ENCODE measurements at places on chromosomes 3 and 15.

GRCh38 chr3:133987948-133988484, 41.7 kb downstream of the SLCO2A1 start:
- no peak for DNase-seq

DNA sequence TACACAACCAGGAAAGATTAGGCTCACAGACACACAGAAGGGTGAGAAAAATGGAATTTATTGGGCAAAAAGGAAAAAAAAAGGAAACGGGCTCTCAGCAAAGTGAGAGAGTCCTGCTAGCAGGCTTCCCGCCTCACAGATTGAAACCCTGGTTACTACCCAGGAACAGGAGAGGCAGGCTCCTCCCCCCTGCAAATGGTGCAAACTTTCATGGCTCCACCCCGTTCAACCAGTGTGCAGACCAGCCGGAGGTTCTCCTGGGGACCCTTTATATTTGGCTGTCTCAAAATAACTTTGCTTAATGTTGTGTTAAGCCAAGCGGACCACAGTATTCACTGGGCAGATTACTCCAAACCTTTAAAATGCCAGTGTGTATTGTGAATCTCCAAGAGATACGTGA, 40.3 kb downstream of the IL1RAP start:
- DNase-seq, result no peak

DNA sequence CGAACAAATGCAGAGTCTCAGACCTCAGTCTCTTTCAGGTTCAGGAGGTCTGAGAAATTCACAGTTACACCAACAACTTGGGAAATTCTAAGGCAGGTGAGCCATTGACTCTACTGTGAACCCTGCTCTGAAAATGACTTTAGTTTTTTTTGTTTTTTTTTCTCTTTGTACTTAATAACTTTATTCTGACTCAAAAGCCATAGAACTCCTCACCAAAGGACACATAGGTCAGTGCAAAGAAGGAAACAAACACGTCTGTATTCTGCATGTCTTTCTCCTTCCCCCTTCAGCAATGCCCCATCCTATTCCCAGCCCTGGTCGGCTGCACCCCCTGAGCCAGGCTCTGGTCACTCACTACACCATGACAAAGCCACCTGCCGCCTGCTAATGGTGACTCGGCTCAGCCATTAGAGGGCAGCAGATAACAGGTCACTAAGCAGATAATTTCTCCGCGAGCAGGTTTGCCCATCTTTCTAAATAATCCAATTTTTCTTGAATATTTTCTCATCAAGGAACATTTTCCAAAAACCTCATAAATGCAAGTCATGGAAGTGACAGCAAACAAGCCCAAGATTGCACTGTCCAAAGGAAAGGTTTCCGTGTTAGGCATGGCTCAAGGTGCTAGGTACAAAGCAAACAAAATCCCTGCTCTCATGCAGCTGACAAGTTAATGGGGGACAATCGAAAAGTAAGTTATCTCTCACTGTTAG, 37.7 kb downstream of the TM4SF4 start:
- DNase-seq, result no peak

DNA sequence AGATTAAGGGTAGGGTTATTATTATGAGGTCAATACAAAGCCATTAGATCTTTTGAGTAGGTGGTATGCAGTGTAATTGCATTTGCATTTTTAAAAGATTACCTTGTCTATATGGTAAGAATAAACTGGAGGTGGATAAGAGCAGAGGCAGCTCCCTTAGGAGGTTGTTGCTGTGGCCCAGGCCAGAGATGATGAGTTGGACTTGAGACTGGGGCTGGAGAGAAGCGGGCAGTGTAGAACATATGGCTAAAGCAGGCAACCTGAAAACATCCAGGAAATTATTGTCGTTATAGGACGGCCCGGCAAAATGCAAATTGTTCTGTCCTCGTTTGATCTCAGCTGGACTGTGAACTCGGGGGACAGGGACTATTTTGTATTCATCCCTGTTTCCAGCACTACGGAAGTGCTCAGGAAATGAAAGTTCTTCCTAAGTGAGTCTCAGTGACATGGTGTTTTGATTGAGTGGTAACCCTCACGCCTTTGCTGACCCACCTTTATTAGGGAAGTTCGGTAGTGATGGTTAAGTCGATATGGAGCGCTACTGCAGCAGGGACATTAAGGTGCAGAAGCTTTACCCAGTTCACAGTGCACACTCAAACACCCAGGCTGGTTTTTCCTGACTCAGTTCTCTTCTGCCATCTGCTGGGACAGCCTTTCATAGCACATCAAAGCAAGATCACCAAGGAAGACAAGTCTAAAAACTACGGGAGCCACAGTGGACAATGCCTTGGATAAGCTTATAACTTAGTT, 27.2 kb upstream of the VPS33B start:
- DNase-seq, result peak; percentile 16

- DNase-seq, result no peak
These were observed 39.8 kb downstream of the UBE2E1 start for GRCh38 chr3:23845326-23846216.

DNA sequence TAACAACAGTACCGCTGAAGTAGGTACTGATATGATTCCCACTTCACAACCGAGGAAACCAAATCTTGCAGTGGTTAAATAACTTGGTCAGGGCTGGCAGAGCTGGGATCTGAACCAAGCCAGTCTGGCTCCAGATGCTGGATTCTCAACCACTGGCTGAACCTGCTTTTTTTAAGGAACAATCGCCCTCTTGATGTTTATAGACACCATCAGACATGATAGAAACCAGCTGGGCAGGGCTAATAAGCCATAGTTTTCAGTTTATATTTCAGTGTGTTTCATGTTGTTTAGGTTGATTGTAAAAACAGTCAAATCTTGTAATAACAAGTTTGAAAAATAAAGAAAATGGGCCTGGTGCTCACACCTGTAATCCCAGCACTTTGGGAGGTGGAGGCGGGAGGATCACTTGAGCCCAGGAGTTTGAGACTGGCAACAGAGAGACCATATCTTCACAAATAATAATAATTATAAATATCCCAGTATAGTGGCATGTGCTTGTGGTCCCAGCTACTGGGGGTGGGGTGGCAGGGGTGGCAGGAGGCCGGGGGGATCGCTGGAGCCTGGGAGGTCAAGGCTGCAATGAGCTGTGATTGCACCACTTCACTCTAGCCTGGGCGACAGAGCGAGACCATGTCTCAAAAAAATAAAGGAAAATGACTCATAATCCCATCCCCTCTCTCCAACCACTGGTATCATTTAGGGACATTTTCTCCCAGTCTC, 36.7 kb downstream of the XYLB start:
- DNase-seq, result no peak

DNA sequence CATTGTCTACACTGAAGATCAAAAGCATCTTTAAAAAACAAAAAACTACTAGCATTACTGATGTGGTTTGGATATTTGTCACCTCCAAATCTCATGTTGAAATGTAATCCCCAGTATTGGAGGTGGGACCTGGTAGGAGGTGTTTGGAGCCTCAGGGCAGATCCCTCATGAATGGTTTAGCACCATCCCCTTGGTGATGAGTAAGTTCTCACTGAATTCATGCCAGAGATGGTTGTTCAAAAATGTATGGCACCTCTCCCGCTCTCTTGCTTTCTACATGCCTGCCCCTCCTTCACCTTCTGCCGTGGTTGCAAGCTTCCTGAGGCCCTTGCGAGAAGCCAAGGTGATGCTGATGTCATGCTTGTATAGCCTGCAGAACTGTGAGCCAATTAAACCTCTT, 136.6 kb upstream of the FHIT start:
- no peak for DNase-seq

DNA sequence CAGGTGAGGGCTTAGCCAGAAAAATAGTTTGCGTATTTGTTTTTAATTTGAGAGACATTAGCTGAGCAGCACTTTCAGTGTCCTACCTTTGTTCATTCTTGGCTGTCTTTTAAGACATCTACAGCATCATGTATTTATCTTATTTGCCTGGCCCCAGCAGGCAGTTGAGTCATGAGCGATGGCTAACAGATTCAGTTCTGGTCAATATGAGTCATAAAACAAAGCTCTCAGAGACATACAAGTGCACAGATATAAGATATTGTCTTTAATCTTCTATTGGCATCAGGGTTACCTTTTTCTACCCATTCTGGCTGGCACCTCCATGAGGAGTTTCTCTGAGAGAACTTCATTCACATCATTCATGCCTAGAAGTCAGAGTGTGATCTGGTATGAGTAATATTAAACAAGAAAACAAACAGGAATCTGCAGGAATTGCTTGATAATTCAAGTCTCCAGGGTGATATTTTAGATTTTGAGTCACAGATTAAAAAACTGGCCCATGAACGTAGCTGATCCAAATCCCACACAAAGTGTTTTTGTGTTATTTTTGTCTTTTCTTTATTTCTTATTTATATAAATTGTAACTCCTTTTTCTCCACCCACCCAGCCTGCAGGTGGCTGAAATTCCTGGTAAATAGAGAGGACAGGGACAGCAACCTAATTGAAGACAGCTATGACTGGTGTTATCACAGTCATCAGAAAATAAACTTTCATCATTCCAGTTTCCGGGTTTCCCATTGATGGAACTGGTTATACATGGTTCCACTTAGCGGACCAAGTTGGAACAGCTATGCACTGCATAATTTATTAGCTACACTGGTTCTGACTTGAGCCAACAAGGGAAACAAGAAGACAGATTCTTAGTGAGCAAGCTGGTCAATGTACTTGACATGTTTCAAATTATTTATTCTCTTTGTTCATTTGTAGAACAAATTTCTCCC, 47.3 kb downstream of the PLSCR2 start:
- DNase-seq, result no peak

DNA sequence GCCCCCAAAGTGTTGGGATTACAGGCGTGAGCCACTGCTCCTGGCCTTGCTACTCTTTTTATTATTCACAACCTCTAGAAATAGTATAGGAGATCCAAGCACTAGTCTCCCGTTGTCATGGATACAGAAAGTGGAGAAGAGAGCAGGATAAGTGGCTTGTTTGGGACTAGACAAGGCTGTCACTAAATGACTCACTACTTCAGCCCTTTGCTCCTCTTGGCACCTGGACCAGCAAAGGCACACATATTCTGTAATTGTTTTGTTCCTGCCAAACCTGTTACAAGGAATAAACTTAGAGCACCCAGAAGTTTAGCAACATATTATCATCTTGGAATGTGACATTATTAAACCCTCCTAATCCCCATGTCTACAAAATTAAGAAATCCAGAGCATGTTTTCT, 427.2 kb upstream of the THBS1 start:
- DNase-seq, result no peak

- DNase-seq, result no peak
These were observed 14.7 kb upstream of the PLA2G4F start for GRCh38 chr15:42171122-42171521.

- no peak for DNase-seq
These were observed 1.7 kb downstream of the MEIS2 start for GRCh38 chr15:37098468-37099318.

DNA sequence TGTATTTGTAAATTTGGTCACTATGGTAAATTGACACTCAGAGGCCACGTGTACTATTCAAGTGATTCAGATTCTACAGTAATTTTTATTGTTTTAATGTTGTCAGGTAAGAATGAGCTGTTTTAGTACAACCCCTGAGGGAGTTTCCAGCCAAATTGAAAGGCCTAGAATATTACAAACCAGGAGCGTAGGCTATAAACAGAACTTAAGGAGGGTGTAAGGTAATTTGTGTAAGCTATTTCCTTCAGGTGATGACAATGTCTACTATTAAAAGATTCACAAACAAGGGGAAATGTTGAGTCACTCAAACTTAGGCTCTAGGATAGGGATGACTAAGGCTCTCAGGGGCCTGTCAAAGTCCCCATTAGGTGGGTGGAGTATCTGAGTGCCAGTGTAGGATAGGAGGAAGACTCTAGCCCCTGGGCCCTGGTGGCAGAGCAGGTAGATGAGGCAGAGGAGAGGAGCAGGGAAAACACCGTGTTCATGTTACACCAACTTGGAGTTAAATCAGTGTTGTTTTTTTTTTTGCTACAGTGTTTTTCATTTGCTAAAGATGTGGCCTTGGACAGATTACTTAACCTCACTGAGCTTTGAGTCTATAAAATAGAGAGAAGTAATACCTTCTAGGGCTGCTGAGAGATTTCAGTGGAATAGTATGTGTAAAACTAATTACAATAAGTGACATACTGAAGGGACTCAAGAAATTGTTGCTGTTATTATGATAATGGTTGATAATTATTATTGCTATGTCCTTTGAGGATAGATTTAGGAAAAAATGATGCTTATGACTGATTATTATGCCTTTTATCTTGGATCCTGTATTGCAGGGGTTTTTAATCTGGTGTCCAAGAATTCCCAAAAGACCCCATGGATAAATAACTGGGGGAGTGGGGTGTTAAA, 10.3 kb downstream of the TM4SF1 start:
- DNase-seq, result no peak

- DNase-seq, result no peak
These were observed 6.0 kb downstream of the GATM start for GRCh38 chr15:45372041-45372995.

DNA sequence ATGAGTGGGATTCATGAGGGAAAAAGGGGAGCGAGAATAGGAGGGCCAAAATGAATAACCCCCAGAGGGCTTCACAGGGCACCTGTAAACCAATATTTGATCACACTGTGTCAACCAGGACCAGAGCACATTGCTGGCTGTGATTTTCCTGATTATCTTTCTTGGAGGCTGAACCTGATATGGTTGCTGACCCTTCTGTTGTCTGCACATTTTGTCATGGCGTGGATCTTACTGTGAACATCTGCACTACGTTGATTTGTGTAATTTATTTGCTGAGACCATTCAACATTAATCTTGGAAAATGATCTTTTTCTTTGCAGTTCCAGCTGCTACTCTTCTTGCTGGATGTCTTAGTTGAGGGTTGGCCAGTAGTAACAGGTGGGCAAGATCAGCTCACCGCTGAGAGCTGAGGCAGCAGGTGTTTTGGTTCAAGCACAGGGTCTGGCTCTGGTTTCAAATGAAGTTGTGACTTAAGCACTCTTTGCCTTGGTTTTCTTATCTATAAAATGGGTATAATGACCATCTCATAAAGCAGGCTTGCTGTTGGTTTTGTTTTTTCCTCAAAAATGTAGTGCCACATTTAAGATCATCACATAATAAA, 61.2 kb downstream of the ARHGEF26 start:
- no peak for DNase-seq

DNA sequence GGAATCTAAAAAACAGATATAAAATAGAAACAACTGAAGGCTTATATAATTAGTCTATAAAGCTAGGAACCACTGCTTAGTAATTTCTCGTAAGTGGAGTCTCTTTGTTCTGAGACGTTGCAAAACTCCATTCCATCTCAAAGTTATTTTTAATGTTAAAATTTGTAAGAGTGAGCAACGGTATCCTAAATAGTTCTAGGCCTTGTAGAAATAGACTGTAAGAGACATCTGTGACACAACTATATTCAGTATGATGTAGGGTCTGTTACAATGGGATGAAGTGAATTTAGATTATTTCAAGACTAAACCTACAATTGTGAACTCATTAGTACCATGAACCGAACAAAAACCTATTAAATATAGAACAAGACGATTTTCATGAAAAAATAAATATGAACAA, 57.2 kb downstream of the UBE3A start:
- no peak for DNase-seq

Data from stimulated activated CD4-positive, alpha-beta T cell treated with anti-CD3 and anti-CD28 coated beads, Interleukin-12 subunit alpha, Interleukin-12 subunit beta, amount 100 ng/mL, for 48 hours (primary cell).